ENCODE measurements at places on chromosomes 3 and 15.

- DNase-seq: no peak
Observed at GRCh38 chr3:118495206-118495605, 539.4 kb downstream of the IGSF11 start.

- DNase-seq: no peak
Observed at GRCh38 chr3:140842984-140843649, 98.5 kb upstream of the SLC25A36 start.

GRCh38 chr15:52288051-52288942 is 7.3 kb downstream of the MYO5C start:
- DNase-seq: no peak

DNA sequence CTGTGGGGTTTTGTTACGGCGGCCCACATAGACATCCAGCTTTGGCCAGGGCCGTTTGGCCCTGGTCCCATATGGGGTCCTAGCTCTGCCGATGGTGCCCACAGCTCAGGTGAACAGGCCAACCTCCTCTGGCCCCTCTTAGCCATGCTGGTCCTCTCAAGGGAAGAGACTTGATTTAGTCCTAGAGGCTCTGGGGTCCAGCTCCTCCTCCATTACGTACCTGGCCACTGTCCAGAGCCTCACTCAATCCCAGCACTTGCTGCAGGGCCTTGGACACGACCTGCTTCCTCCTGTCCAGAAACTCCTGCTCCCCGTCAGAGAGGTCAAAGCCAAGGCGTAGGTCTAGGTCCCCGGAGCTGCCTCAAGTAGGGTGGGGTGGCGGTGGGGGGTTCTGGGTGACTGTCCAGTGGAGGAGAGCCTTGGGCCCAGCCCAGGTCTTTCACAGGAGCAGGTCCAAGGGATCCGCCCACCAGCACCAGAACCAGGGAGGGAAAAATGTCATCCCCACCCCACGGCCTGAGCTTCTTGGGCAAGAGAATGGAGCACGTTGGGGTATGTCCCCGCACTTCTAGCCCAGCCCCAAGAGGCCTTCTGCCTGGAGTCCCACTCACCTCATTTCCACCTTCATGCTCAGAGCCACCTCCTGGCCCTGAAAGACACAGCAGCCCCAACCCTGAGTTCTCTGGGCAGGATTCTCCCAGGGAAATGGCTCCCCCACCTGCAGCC is 6.8 kb downstream of the PLA2G4F start:
- DNase-seq: no peak

- no peak for DNase-seq
Observed at GRCh38 chr3:94420931-94421330, 358.1 kb downstream of the NSUN3 start.

DNA sequence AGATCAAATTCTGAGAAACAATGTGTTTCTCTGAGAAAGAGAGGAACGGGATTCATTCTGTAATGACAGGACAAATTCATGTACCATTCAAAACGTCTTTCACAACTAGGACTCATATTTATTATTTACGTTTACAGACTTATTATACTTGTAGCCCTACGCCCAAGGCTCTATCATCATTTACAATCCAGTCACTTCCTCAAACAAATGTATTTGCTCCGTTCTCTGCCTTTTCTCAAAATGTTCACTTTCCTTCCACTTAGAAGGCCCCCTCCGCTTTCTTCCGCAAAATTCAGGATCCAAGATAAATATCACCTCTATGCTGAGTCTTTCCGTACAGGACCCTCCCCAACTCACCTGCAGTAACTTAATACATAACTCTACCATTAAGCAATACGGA is 745 bp downstream of the RSL24D1 start:
- DNase-seq: no peak

- DNase-seq: no peak
Observed at GRCh38 chr3:64379221-64379620, 154.0 kb upstream of the PRICKLE2 start.

- DNase-seq: no peak
Observed at GRCh38 chr3:1551741-1552140, 458.9 kb downstream of the CNTN6 start.

DNA sequence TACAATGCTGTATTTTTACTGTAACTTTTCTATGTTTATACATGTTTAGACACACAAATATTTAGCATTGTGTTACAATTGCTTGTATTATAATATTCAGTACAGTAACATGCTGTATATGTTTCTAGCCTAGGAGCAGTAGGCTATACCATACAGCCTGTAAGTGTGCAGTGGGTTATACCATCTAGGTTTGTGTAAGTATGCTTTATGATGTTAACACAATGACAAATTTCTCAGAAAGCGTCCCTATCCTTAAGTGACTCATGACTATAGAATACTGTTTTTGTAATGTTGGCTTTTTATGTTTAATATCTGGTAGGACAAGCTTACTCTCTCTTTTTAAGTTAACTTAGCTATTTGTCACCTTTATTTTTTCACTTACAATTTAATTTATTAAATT is 127.5 kb upstream of the THRB start:
- DNase-seq: no peak

DNA sequence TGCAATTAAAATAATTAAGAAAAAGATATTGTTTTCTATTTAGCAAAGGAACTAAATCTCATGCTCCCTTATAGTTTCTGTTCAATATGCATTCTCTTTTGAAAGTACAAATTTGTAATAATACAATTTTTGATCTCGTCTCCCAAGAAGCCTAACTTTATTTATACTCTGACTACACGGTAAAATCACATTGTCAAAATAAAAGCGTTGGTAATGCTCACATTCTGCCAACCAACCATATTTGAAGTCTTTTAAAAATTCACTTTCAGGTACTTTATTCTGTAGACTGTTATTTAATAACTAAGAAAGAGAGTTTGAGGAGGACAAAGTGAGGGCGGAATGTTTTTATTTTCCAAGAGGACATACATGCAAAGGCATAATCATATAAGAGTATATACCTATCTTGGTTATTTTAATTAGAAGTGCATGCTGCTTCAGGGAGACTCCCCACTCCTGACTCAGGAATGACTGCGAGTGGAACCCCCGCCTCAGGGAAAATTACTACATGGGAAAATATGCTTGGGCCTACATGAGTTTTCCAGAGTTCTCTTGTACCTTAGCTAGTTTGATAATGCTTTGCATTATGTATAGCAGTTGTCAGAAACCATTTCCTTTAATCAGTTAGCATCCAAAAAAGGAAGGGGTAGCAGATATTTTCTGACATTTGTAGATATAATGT is 19.3 kb downstream of the MBNL1 start:
- no peak for DNase-seq

Measured in stimulated activated CD4-positive, alpha-beta T cell treated with anti-CD3 and anti-CD28 coated beads, TNF-alpha, amount 100 ng/mL, for 4 hours (primary cell).